ENCODE measurements at places on chromosomes 12 and 14. TPM values are rescaled to one million over a fixed set of nuclear protein-coding genes. Genes with fewer than 3 reads are reported as not detected.
A peak's percentile ranks its signal among the peaks of the same experiment; 100 is the strongest.

- DNase-seq: no peak
Observed at GRCh38 chr12:107478881-107479280, 206.7 kb upstream of the PWP1 start.

GRCh38 chr12:67774983-67775587, 126.5 kb downstream of the DYRK2 start:
- DNase-seq: no peak

Gene GPRC5D
- total RNA-seq: not detected

GRCh38 chr14:35213869-35214387, 78.3 kb upstream of the PSMA6 start:
- no peak for DNase-seq

Gene CFAP251
- 0.24 TPM for total RNA-seq

DNA sequence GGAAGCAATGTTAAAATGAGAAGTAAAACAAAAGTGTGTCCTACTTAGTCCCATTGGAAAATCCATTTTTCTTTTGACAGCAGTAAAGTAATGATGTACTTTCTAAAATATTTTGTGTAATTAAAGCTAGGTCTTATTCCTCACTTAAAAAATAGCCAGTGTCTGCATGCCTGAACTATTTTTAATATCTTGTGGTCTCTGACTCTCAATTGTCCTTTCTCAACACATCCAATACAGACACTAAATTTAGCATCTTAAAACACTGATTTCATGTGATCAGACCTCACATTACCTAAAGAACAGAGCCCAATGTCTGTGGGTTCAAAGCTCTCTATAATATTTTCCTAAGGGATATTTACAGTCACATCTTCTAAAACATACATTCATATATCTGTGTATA, 108.0 kb downstream of the DERA start:
- no peak for DNase-seq

Gene GRIN2B
- total RNA-seq: 0.10 TPM

Gene FAIM2
- total RNA-seq: not detected

- DNase-seq: no peak
Observed at GRCh38 chr14:21106176-21106497, 5.3 kb downstream of the TMEM253 start.

Gene MAP1LC3B2
- total RNA-seq: 2.8 TPM

GRCh38 chr12:38328306-38328895, 11.8 kb downstream of the ALG10B start:
- peak; percentile 9 for DNase-seq

GRCh38 chr12:25263594-25263993, 12.9 kb upstream of the KRAS start:
- no peak for DNase-seq

GRCh38 chr12:57124261-57124877, 3.9 kb upstream of the LRP1 start:
- DNase-seq: peak; percentile 87

GRCh38 chr12:22467190-22467589, 77.2 kb downstream of the C2CD5 start:
- DNase-seq: no peak

- no peak for DNase-seq
Observed at GRCh38 chr12:124098887-124099286, 125.9 kb downstream of the ZNF664 start.

- DNase-seq: no peak
Observed at GRCh38 chr12:48486679-48487078, 4.4 kb downstream of the C12orf54 start.

GRCh38 chr12:69523433-69524330, 53.5 kb downstream of the FRS2 start:
- no peak for DNase-seq

DNA sequence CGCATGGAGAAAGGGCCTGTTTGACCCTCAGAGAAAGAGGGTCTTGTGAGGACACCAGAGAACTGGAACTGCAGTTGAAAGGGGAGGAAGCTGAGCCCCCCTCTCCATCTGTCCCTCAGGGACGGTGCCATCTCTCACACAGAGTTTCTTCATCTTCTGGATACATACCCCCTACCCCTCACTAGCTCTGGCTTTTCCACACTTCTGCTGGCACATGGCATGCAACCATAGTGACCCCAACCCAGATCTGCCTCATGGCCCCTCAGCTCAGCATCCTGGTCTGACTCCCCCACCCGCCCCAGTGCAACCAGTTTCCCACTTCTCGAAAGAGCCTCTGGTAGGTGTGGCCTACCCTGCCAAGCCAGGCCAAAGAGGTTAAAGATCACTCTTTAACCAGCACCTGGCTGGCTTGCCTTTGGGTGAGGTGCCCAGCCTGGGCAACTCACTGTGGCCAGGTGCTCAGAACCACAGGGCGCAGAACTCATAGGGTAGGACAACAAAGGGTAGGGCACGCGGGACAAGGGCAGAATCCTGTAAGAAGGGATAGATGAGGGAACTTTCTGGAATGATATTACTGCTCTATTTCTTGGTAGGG, 25.8 kb downstream of the GALNT16 start:
- DNase-seq: no peak

DNA sequence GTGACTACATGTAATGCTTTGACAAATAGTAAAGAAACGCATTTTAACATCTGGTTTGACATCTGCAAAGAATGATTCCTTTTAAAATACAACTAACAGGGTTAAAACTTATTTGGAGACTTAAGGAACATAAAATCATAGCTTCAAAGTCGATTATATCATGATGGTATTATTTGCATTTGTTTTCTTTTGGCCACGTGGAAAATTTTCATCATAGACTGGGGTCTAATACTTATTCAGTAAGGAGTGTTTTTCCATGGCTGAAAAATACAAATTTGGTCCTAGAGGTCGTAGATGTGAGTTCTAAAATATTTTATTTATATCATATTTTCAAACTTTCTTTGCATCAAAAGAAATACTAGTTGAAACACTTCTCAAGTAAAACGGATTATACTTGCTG, 31.5 kb upstream of the LMNTD1 start:
- no peak for DNase-seq

- DNase-seq: no peak
Observed at GRCh38 chr12:113702836-113703235, 231.2 kb upstream of the LHX5 start.

GRCh38 chr12:97211416-97211930, 251.1 kb upstream of the RMST start:
- no peak for DNase-seq

GRCh38 chr14:75435473-75435872, 7.7 kb downstream of the JDP2 start:
- DNase-seq: no peak

- no peak for DNase-seq
Observed at GRCh38 chr14:33631441-33631840, 319.4 kb downstream of the EGLN3 start.

DNA sequence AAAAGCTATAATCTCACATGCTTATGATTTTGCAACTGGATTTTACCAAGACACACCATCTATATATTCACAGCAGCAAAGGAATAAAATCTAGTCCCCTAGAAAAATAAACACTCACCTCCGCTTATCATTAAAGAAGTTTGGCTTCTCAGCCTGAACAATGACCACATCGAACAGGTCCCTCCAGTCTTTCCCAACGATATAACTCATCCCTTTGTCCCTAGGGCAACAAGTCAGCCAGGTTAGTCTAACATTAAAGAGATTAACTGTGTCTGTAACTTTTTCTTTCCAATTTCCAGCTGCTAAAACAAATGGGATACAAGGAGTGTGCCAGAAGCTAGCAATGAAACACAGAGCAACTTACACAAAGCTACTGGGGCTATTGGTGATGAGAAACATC, 48.0 kb downstream of the NT5DC3 start:
- no peak for DNase-seq

GRCh38 chr12:12626471-12626870, 14.8 kb downstream of the CREBL2 start:
- no peak for DNase-seq

DNA sequence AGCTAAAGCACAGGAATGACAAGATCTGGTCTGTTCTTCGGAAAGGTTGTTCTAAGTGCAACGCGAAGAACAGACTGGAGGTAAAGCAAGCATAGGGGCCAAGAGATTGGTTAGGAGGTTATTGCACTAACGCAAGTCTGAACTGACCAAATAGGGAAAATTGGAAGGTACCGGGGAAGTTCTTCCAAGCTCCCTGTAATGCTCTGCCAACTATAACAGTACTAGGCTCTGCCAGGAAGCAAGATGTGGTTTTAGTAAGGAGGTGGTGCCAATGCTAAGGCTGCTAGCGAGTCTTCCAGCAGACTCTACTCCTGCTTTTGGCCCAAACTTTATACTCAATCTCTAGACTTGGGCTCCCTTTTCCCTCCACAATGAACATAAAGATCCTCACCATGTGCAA, 138.6 kb downstream of the PAWR start:
- DNase-seq: no peak

DNA sequence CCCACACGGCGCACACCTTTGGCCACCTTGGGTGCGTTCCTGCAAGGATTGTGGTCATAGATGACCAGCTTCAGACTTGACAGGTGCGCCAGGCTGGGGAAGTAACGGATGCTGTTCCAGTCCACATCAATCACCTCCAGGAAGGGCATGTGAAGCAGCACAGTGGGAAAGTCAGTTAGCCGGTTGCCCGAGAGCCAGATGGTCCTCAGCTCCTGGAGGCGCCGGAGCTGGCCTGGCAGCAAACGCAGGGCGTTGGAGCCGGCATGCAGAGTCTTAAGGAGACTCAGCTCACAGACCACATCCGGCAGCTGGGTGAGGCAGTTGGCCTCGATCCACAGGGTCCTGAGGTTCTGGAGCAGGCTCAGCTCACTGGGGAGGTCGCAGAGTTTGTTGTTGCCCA, 581 bp downstream of the LRRC10 start:
- no peak for DNase-seq

GRCh38 chr12:22743700-22744099, 118.7 kb downstream of the ETNK1 start:
- DNase-seq: no peak

Gene KRT7
- 0.80 TPM for total RNA-seq

DNA sequence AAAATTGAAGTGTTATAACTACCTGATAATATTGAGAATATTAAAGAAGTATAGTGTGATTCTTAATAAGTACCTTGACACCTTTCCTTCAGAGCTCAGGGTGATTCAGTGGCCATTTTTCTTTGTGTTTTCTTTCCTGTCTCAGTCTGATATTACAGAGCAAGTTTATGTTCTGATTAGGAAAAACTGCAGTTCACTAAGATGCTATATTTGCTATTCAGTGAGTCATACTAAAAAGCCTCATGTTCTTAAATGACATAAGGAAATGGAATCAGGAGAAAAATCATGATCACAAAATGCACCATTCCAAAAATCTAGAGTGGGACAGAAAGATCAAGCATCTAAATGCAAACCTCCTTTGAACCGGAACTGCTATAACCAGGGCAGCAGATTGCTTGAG, 390.6 kb upstream of the ATP2B1 start:
- no peak for DNase-seq

DNA sequence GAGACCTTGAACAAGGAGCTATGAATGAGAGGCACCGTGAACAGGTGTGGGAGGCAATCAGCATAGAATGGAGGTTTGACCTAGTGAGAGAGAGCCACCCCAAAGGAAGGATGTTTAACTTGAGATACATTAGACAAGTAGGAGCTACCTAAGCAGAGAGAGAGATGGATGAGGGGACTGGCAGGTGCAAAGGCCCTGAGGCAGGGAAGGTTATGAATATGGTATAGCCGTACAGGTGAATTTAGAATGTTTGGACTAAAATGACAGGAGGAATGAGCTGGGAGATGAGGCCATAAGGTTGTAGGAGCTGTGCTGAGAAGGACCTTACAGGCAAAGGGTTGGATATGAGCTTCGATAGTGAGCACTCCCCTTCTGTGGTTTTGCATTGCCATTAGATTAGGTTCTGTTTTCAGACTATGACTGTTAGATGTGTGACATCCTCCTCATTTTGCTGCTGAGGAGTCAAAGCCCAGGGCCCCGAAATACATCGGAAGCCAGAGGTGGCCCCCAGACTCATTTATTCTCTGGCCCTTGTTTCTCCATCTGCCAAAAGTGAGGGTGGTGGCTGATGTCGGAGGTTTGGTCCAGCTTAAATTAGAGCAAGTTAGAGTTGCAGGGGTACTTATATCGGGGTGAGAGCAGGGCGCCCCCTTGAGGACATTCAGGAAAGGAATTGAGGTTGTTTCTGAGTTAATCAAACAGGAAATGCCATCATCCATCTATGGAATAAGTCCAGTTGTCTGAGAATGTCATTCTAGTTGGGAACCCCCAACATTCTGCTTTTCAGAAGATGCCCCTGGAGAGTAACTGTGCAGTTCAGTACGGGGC, 29.4 kb downstream of the SLC24A4 start:
- peak; percentile 77 for DNase-seq

GRCh38 chr12:115998794-115999478, 278.6 kb downstream of the MED13L start:
- DNase-seq: no peak

GRCh38 chr12:92136965-92137721, 8.5 kb downstream of the BTG1 start:
- DNase-seq: no peak

- no peak for DNase-seq
Observed at GRCh38 chr12:57541001-57541400, 6.0 kb downstream of the DCTN2 start.

DNA sequence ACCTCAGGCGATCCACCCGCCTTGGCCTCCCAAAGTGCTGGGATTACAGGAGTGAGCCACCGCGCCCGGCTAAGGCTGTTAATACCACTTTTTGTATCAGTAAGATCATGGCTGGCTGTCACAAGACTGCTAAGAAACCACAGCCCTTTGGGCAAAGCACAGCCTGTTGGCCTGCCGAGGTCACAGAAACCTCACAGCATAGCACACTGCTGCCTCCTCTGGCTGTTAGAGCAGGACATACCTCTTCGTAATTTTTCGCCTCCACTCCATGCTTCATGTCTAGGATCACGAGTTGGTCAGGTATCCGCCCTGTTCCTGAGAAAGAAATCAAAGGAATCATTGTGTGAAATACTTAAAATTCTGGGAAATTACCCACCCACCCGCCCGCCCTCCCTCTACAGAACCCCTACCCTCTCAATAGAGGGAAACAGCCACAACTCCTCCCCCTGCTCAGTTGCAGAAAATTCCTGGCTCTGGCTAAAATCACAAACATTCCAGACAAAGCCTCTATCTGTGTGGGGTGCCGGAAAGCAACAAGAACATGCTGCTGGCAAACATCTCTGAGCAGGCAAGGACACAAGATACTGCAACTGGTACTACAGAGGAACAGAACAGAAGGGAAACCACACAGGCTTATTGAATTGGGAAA, 20.7 kb upstream of the NEK9 start:
- DNase-seq: peak; percentile 76

- DNase-seq: no peak
Observed at GRCh38 chr12:120748242-120748641, 22.6 kb downstream of the ACADS start.
